T-helper 1 cell treated with Interleukin-12 subunit alpha and Interleukin-12 subunit beta and Interleukin-4 antibody, amounts not matched to agents 30 ng/mL and 1 ng/mL, for 36 hours (primary cell): ENCODE measurements at places on chromosomes 1 and 21. TPM values are rescaled to one million over a fixed set of nuclear protein-coding genes. Genes with fewer than 3 reads are reported as not detected.

Gene HCRTR1
- not detected in 2 replicates for total RNA-seq

Gene WNT9A
- 0.27 TPM in 2 replicates for total RNA-seq

Gene KCND3
- not detected in 2 replicates for total RNA-seq

Gene KRTAP7-1
- total RNA-seq, result not detected in 2 replicates

Gene ADCY10
- total RNA-seq, result 0.07 and 0.46 TPM in 2 replicates
